CD4-positive, alpha-beta T cell treated with Interleukin-6 for 4 hours (primary cell): ENCODE measurements at places on chromosomes 2 and 18.

DNA sequence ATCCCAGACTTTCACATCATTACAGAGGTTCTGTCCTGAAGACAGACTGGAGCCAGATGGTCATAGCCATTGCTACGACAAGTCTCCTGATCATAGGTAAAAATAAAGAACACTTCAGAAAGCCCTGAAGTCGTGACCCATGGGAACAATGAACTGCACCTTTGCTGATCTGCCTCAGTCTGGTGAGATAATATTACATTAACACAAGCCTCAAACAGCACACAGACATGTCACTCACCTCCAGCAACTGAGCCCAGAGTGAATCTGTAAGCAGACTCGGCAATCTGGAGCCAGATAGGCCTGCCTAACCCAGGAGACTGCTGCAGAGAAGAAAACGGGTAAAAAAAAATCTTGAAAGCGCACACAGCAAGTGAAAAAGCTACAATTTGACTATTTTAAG lies 79.2 kb downstream of the SLC25A12 start:
- no peak for DNase-seq

- no peak for DNase-seq
Measured at GRCh38 chr18:66749481-66750035, 145.7 kb upstream of the CDH19 start.

DNA sequence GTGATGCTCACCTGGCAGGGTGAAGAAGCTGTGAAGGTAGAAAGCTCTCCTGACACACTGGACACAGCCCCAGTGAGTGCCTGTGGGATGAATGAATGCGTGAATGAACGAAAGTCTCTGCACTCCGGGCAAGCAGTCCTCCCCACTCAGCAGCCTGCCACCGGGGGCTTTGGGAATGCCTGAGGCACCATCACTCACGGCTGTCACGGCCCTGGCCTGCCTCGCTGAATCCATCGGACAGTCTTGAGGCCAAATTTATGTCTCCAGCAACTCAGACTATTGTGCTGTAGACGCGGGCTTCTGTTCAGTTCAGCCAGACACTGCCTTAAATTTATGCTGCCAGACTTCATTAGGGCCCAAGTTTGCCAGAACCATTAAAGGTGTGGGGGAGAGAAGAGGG lies 62.9 kb upstream of the TEX51 start:
- DNase-seq: no peak

DNA sequence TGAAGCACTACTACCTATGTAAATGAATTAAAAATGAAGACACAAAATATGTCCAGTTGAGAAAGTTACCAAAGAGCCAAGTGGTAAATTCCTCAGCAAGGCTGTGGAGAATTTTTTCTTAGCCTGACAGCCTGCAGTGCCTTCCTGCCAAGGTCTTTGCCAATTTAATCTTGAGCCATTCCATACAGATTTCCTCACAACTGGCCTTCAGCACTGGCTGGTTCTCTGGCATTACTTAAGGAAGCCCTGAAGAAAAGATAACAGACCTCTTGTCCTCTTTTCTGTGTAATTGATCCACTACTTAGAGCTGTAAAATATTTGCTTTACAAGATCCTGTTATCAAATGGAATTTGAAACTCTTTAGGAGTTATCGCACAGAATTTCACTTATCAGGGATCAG lies 334.2 kb upstream of the LRRTM1 start:
- no peak for DNase-seq

GRCh38 chr2:242063436-242063835 lies 193.9 kb downstream of the RTP5 start:
- no peak for DNase-seq

DNA sequence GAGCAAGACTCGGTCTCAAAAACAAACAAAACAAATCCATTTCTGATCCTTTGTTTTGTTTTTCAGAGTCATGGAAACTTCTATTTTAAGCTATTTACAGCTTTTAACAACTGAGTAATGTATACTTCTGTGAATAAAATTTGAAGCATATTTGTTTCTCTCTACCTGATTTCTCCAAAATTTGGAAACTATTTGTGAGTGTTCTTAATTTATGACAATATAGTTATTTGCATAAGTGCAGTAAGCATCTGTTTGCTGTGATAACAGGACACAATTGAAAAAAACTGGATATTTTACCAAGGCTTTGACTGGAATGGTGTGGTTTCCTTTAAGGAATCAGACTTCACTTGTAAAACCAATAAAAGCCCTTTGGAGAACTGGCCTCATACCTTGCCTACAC lies 53.3 kb upstream of the GULP1 start:
- DNase-seq: no peak

GRCh38 chr2:76050196-76050595 lies 339.5 kb upstream of the GCFC2 start:
- no peak for DNase-seq

DNA sequence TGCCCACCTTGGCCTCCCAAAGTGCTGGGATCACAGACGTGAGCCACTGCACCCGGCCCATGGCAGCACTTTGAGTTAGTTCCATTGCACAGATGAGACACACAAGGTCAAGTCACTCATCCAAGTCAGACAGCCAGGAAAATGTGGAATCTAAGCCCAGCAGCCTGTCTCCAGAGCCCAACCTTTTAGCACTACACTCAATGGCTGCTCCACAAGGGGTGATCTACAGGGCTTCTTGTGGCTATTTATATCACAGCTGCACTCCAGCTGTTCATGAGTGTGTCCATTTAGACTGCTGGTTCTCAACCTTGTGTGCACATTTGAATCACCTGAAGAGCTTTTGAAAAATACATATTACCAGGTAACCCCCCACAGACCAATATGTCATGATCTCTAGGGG lies 72.9 kb upstream of the RPL31 start:
- DNase-seq: no peak

GRCh38 chr2:237058423-237058822 lies 27.3 kb upstream of the COPS8 start:
- DNase-seq: no peak

DNA sequence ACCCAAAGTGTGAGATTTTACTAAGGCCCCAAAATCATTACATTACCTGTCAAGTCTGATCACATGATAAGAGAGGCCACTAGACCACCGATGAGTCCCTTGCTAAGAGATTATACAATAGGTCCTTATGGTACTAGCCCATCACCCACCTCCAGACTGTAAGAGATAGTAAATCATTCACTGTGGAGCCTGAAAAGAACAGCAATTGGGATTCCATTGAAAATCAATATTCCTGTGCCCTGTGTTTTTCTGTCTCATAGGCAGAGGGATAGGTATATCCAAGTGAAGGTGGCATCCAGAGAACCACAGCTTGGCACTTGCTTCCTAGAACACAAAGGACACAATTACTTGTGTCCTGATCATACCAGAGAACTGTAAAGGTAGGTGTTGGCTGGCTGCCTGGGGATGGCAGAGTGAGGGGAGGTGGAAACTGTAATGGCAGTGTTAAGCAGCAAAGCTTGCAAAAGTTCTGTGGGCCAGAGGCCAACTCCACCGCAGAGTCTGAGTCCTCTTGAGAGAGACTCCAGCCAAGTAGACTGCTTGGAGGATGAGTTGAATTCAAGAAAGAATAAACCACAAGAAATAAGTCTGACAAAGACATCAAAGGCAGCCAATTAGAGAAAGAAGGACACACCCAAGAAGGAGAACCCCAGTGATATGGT lies 102.0 kb upstream of the PIEZO2 start:
- no peak for DNase-seq

GRCh38 chr2:9288233-9288632 lies 81.6 kb downstream of the ASAP2 start:
- no peak for DNase-seq

- DNase-seq: no peak
Measured at GRCh38 chr18:3236470-3236869, 11.1 kb upstream of the MYL12A start.

DNA sequence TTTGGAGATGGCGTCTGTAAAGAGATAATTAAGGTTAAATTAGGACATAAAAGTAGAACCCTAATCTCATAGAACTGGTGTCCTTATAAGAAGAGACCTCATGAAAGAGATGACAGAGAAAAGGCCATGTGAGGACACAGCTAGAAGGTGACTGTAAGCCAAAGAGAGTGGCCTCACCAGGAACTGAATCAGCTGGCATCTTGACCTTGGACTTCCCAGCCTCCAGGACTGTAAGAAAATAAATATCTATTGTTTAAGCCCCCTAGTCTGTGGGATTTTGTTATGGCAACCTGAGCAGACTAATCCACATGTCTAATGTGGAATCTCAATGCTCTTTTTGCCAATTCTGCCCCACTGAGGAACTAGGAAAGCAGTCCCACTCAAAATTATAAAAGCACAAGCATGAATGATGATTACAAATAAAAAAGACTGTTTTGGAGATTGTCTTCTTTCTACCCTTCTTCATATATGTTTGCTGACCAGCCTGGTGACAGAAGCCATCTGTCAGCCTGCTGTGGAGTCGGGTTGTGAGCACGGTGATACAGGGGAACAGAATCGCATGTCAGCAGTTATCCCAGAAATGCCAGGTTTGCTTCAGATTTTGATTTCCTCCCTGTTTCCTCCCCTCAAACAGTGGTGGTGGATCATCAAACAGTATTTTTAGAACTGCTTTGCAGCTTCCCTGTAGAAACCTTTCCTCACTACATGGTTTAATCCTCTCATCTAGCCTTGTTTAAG lies 54.2 kb downstream of the INPP4A start:
- no peak for DNase-seq

GRCh38 chr2:174338671-174339560 lies 4.2 kb downstream of the SP9 start:
- no peak for DNase-seq

DNA sequence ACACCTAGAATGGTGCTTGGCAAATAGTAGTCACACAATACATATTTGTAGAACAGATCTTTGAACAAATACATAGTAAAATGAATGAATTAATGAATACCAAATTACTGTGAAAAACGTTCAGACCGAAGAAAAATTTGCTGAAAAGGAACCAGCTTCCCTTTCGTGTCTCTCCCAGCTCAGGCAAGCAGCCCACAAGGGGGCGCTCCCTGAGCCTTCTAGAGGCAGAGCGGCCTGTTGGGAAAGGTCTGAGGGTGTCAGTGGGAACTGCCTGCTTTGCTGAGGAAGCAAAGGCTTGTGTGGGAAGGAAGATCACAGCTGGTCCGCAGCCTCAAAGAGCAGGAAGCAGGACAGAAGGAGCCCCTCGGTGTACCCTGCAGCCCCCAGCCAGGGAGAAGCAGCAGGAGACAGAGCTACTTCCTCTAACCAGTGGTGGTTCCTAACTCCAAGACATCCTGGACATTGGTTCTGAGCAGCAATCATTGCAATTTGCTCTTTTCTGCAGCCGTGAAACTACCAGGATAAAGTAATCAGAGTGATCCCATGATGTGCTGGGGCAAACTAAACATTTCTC lies 231.1 kb downstream of the ANKRD30B start:
- no peak for DNase-seq
